ENCODE measurements at places on chromosomes 13 and 19.

DNA sequence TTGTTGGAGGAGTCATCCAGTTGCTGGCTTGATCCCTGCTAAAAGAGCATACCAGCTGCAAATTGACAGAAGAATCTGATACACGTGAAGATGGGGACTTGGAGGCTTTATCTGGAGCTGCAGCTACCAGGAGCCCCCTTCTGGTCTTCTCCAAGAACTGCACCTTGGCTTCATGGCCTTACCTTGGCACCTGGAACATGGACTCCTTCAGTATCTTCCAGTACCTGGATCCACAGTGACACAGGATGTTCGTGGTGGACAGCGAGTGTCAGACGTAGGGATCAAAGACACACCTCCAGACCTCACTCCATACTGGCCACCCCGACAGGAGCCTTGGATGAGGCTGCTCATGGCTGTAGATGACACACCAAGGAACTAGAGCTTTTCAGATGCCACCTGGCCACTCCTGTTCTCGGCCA is 9.9 kb upstream of the ACSBG2 start:
- DNase-seq = peak; percentile 70

GRCh38 chr13:64546371-64546770 is 2683.8 kb downstream of the PCDH9 start:
- no peak for DNase-seq

GRCh38 chr19:17026706-17027534 is at the start of gene CPAMD8:
Gene CPAMD8, minus strand, starts transcription at chr19:17026810. Its CDS starts 168 bp downstream, at chr19:17026642.
- no peak for DNase-seq

GRCh38 chr13:75749407-75749806 is 113.3 kb downstream of the LMO7 start:
- no peak for DNase-seq

GRCh38 chr19:6413721-6414643 is 10.6 kb downstream of the KHSRP start:
- DNase-seq = no peak

DNA sequence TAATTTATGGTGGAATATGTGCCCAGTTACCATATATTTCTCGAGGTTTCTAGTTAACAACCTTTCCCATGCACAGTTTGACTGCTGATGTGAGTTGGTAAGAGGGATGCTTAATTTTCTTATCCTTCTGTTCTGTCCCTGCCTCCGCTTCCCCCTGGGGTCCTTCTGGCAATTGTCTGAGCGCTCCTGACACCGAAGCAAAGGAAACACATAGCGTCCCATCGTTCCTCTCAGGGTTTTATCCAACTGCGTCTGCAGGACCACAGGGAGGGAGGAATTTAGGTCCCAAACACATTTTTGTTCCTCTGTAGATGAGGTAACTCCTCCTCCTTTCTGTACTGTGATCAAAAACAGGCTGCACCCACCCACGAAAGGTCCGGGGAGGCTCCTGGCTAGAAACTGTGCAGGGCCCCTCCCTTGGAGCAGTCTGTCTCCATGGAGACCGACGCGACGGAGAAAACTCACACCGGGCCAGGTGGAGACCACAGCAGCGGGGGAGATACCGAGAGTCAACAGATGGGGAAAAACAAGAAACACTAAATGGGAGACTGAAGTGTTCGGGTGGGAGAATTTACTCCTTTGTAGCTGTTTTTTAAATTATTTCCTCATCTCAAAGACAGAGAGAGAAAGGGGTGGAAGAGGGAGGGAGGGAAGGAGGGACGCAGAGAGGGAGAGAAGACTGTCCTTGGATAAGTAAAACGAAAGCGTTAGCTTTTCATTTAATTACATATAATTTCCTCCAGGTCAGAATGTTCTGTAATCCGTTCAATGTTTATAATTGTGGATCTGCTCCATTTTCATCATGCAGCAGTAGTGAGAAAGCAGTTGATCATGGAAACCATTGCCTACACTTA is 191.8 kb upstream of the NBEA start:
- DNase-seq = no peak

GRCh38 chr13:111286749-111287148 is 33.7 kb upstream of the TEX29 start:
- DNase-seq = no peak

DNA sequence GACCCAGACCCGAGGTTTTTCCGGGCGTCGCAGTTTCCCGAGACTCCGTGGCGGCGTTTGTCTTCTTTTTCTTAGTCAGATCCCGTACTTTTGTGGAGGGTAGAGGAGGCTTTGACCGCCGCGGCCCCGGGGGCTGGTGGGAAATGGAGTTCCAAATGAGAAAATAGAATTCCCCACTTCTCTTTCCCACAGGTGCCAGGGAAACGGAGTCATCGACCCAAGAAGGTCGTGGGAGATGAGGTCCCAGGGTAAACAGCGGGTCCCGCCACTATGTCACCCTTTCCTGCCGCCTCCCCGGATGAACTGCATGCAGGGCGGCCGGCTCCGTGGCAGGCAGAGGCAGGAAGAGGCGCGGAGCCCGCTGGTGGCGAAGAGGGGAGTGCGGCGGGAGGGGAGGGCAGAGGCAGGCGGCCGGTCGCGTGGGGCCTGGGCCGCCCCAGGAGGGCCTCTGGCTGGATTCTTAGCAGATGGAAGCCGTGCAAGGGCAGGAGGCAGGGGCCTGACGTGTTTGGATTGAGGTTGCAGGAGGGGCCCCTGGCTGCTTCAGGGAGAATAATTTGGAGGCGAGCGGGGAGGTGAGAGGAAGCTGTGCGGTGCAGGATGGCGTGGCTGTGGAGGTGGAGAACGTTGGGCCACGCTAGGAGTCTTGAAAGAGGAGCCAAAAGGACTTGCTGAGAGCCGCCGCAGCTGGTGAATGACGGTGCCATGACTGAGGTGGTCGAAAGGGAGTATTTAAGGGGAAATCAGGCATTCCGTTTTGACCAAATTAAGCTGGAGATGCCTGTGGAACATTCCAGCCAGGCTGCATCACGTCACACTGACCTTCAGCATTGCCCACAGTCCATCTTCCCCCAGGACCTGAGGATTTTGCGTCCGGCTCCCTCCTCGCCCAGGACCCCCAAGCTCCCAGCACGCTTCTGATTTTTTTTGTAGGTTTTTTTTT is 11.7 kb downstream of the CYTH2 start:
- DNase-seq = no peak

- no peak for DNase-seq
These were observed 208.3 kb downstream of the OXGR1 start for GRCh38 chr13:96785986-96786385.

- no peak for DNase-seq
These were observed 199.2 kb upstream of the MAB21L1 start for GRCh38 chr13:35675651-35676050.

DNA sequence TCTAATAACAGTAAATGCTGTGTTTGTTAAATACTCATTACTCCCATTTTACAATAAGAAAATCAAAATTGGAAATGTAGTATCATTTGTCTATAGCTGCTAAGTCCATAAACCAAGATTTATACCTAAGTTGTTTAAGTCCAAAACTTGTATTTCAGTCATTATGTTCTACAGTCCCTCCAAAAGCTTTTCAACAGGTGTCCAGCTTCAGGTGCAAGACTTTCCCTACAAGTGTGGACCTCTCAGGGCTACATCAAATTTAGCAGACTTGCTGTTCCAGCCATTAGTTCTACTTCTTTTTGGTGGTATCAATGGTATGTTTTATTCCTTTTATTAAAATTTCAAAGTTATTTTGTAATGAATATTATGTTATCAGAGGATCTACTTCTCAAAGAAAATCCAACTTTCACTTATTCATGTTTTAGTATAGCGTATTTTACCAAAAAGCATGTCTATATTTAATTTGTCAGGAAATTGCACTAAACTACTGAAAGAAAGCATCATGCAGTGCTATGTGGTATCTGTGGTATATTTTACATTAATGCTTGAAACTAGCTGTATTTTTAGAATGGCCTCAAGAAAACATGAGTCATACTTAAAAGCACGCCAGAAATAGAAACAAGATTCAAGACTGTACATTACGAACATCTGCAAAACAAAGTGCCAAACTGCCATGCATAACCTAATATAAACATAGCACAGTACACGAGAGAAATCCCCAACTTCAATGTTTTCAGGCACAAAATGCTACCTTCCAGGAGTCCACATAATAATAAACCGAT is 44.5 kb downstream of the VWA8 start:
- peak; percentile 40 for DNase-seq

GRCh38 chr19:16258440-16258903 is 60.8 kb downstream of the AP1M1 start:
- no peak for DNase-seq

GRCh38 chr19:47156861-47157430 is 26.3 kb downstream of the SAE1 start:
- DNase-seq = no peak
